ENCODE measurements at places on chromosomes 2 and 18.

DNA sequence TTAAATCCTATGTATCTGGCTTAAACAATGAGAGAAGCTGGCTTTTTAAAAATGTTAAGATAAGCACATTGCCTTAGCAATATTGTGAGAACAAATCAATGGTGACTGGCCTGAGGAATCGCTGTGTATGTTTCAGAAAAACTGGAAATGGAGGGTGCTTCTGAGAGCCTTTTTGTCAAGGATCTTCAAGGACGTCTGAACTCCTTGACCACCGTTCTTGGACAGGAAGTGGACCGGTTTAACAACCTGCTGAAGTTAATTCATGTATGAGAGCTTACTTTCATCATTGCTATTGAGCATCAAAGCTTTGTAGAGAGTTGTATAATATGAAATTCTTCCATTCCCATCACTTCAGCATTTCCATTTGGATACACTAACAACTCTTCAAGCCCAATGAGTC is 72.6 kb downstream of the TRABD2A start:
- no peak for DNase-seq

GRCh38 chr2:144011553-144011952 is 508.4 kb downstream of the ZEB2 start:
- DNase-seq = no peak

GRCh38 chr18:53780666-53781065 is 443.8 kb downstream of the MBD2 start:
- no peak for DNase-seq

DNA sequence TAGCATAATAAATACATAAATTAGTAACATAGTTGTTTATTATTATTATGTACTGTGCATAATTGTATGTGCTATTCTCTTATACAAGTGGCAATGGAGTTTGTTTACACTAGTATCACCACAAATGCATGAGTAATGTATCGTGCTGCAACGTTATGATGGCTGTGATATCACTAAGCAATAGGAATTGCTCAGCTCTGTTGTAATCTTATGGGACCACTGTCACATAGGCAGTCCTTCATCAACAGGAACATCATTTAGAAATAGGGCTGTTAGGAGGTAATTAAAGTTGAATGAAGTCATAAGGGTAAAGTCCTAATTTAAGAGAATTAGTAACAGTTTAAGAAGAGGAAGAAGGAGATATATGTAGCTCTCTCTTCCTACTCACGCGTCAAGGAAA is 33.8 kb downstream of the TEX51 start:
- DNase-seq = no peak

DNA sequence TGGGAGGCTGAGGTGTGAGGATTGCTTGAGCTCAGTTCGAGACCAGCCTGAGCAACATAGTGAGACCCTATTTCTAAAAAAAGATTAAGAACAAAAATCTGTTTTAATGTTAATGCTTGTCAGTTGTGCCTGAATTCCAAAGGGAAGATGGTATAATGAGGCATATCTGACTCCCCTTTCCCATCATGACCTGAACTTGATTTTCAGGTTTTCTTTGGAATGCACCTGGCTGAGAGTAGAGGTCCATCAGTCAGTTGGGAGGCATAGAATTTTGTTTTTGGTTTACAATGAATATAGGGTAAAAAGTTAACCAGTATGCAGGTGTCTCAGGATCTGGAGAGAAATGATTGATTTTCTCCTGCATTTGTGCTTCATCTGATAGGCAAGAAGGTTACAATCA is 20.4 kb downstream of the RPIA start:
- DNase-seq = no peak

- no peak for DNase-seq
These were observed 52.5 kb downstream of the SATB2 start for GRCh38 chr2:199405241-199405640.

All from testis (tissue), 5 donors.